ENCODE measurements at places on chromosomes 7 and 10.

- DNase-seq = no peak
Observed at GRCh38 chr7:158461824-158462223, 125.8 kb downstream of the PTPRN2 start.

GRCh38 chr10:97532935-97533671, 34.4 kb downstream of the UBTD1 start:
- no peak for DNase-seq

DNA sequence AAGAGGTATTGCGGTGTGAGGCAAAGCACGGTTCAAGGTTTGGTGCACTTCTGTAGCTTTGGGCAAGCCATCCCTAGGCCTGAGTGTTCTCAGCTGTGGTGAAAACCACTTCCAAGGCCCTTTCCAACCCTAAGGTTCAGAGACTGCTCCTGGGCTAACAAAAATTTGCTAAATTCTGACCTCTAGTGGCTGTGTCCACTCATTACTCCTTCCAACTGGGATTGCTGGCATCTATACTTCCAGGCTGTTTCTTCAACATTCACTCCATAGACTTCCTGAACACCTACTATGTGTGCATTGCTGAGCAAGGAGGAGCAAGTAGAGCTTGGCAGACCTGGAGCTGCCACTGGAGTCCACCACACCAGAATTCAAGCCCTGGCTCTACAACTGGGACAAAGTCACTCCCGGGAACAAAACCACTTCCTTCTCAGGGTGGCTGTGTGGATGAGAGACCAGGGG, 29.3 kb upstream of the SH3PXD2A start:
- DNase-seq = peak; percentile 40

DNA sequence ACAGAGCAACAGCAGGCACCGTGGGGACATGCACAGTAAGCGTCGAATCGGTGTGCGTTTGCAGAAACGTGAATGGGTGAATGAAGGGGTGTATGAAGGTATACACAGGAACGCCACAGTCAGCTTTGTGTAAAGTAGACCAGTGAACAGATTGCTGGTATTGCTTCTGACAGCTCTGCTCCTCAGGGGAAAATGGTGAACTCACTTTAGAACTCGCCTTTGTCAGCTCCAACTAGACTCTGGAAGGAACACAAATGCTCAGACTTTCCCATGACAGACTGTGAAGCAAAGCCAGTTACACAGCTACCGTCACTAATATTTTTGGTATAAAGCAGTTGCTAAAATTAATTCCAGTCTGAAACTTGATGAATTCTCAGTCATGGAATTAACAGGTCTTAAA, 78.9 kb downstream of the CUX1 start:
- no peak for DNase-seq

DNA sequence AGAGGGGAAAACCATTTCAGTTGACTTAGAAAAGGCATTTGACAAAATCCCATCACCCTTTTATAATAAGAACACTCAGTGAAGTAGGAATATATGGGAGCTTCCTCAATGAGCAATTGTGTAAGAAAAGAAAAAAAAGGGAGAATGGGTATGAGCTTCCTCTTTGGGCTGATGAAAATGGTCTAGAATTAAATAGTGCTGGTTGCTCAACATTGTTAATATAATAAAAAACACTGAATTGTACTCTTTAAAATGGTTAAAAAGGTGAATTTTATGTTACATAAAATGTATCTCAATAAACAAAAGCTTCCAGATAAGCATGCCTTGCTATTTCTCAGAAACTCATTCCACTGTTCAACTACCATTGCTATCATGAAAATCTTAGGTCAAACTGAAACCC, 40.6 kb downstream of the LRRC17 start:
- DNase-seq = no peak

DNA sequence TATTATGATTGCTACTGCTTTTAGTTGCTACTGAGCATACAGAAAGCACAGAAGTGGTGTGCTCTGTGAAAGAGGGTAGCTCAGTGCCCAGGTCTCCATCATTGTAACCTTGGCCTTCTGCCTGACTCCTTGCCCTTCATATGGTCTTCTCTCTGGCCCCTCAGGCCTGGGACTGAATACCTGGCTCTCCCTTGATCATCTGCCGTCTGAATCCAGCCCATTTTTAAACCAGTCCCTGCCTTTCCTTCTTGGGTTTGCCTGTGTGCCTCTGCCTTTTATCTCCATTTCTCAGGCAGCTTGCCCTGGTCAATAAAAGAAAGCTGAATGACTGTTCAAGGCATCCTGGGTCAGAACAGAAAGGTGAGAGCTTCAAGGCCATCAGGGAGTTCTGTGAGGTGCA, 109.1 kb upstream of the ZNF438 start:
- no peak for DNase-seq

DNA sequence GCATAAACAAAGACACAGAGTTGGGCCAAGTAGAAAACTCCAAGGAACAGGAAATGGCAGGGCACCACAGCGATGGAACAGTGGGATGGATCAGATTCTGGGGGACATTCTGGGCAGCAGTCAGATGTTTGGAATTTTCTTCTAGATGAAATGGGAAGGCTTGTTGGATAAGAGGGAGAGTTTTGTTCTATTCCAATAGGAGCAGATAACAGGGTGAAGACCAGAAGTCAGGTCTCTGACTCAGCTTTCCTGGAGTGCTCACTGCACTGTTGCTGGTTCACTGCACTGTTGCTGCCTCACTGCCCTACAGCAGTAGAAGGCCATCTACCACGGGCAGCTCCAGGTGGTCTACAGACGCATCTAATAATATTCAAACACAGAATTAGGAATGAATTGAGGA, 135.6 kb downstream of the ATE1 start:
- DNase-seq = no peak

GRCh38 chr10:117391436-117392205, 16.4 kb upstream of the PDZD8 start:
- DNase-seq = no peak

- DNase-seq = no peak
Observed at GRCh38 chr7:15557186-15557585, 4.6 kb downstream of the AGMO start.

- DNase-seq = no peak
Observed at GRCh38 chr7:13257661-13258060, 570.2 kb downstream of the ARL4A start.

DNA sequence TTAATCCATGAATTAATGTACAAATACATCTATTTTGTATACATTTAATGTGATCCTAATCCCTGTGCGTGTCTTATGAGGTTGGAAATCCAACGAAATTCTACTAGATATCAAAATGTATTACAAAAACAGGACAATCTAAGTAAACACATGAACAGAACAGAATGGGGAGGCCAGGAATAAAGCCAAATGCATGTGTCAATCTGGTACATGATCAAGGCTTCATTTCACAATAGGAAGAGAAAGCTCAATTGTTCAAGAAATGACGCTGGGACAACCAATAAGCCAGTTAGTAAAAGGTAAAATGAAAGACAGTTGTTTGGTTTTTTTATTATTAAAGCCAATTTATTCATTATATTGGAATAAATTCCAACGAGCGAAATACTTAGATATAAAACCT, 83.0 kb downstream of the COL13A1 start:
- no peak for DNase-seq
